ENCODE measurements at places on chromosomes 6 and 20.

GRCh38 chr20:3995749-3996320 lies 19.5 kb downstream of the RNF24 start:
- H3K27me3 ChIP-seq, result no peaks in the 10 kb centered on the region
- peaks cover 30% of the 10 kb centered on the region for H3K4me1 ChIP-seq
- H3K36me3 ChIP-seq, result peaks cover 21% of the 10 kb centered on the region
- DNase-seq, result no peak

DNA sequence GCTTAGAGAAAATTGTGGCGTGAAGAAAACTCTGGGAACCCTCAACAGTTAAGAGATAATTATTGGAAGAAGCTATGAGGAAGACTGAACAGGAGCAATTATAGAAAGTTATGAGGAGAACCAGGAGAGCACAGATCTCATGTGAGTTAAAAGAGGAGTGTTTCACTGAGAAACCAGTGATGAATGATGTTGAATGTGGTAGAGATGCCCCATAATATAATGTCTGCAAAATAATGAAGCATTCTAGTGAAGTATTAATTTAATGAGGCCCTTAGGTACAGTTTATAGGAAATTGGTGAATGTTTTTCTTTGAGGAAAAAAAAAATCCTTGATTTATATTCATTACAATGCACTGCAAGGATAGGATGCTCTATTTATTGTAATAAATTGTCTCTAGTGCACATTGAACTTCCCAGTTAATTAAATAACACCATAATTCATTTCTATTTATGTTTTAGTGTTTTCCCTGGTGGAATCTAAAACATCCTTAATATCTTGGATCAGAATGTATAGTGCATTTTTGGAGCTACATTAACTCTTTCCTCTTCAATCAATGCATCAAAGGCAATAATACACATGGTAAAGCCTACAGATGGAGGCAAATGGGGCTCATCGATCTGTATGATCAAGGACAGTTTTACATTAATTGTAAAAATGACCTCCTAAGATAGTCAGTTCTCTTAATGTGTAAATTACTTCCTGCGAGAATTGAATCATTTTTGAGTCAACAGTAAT lies 91.4 kb upstream of the EYS start:
- no peak for DNase-seq
- H3K27ac ChIP-seq, result no peak overlapping the region
- H3K4me1 ChIP-seq, result no peaks in the 10 kb centered on the region

- no peak for DNase-seq
- no peak overlapping the region for H3K4me3 ChIP-seq
- H3K4me1 ChIP-seq, result no peaks in the 10 kb centered on the region
- no peak overlapping the region for H3K27ac ChIP-seq
Measured at GRCh38 chr6:170235391-170236125, 55.3 kb downstream of the DLL1 start.

- H3K27me3 ChIP-seq, result no peaks in the 10 kb centered on the region
- no peak overlapping the region for H3K27ac ChIP-seq
Measured at GRCh38 chr6:143936778-143937667, 71.0 kb downstream of the PLAGL1 start.

DNA sequence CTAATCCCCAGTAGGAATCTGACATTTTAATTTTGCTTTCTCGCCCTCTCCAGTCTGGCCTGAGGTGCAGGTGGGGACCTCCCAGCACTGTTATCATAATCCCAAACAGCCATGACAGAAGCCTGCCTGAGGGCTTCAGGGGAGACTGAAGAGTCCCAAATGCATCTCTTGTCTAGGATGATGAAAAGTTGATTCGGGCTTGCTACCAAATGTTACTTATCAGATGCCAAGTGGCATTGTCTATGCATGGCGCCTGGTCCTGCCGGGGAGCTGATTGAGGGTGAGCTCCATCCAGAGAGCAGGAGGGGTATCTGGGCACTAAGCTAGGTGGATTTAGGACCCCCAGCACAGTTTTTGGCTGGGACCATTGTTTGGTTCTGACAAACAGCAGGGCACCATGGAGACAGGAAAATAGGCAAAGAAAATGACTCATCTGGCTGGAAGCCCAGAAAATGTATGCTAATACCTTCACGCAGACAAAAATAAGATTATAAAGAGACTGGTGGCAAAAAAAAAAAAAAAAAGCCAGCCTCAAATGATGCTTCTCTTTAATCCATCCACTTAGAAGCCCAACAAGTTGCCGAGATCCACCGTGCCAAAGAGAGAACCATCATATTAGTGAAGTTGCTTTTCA lies 513.7 kb upstream of the SULF2 start:
- H3K36me3 ChIP-seq, result no peaks in the 10 kb centered on the region
- no peak for DNase-seq
- no peak overlapping the region for H3K4me3 ChIP-seq
- no peak overlapping the region for H3K27ac ChIP-seq

GRCh38 chr6:4162370-4162769 lies 27.0 kb upstream of the ECI2 start:
- no peak overlapping the region for H3K4me3 ChIP-seq
- no peak overlapping the region for H3K27ac ChIP-seq
- DNase-seq, result no peak
- H3K36me3 ChIP-seq, result no peaks in the 10 kb centered on the region
- no peaks in the 10 kb centered on the region for H3K27me3 ChIP-seq
- no peaks in the 10 kb centered on the region for H3K4me1 ChIP-seq

- H3K36me3 ChIP-seq, result no peaks in the 10 kb centered on the region
- H3K4me1 ChIP-seq, result no peaks in the 10 kb centered on the region
- H3K4me3 ChIP-seq, result no peak overlapping the region
- H3K27me3 ChIP-seq, result no peaks in the 10 kb centered on the region
- DNase-seq, result no peak
Measured at GRCh38 chr6:101281266-101281665, 112.2 kb upstream of the GRIK2 start.

DNA sequence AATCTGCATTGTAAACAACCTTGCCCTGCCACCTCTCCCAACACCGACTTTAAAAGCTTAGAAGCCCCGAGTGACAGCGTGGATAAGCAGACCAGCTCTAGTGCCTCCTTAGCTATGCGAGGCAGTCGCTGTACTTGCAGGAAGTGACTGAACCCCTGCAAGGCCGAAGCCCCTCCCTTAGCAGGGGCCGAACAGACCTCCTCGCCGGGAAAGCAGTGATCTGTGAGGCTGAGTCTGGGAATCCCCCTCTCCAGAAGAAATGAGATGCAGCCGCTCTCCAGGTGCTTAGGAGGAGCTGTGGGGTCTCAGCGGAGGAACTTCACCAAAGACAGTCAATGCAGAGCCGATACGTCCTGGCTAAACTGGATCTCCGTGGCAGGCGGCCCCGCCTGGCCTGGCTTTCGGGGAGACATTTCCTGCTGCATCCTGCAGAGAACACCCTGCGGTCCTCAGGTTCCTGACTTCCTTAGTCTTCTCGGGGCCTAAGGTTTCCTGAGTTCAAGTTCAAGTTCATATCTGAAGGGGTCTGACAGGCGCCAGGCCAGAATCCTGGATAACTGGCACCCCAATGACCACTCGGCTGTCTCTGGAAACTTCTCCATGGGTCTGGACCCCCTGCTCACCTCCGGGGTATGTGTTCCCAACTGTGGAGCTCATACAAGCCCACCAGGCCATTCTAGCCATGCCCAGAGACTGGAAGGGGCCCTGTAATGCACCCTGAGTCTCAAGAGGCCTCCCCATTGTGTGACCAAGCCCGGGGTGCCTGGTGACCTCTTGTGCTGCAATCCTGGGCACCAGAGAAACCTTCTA lies 20.4 kb upstream of the FRMD1 start:
- peaks cover 12% of the 10 kb centered on the region for H3K27me3 ChIP-seq
- H3K36me3 ChIP-seq, result no peaks in the 10 kb centered on the region
- H3K4me3 ChIP-seq, result no peak overlapping the region
- no peaks in the 10 kb centered on the region for H3K4me1 ChIP-seq
- no peak overlapping the region for H3K27ac ChIP-seq

GRCh38 chr6:148445620-148446019 lies 103.0 kb downstream of the SASH1 start:
- H3K4me1 ChIP-seq, result peaks cover 6% of the 10 kb centered on the region
- no peak for DNase-seq
- no peaks in the 10 kb centered on the region for H3K36me3 ChIP-seq
- H3K27me3 ChIP-seq, result no peaks in the 10 kb centered on the region

GRCh38 chr6:47203938-47204611 lies 105.6 kb downstream of the TNFRSF21 start:
- no peaks in the 10 kb centered on the region for H3K27me3 ChIP-seq
- no peaks in the 10 kb centered on the region for H3K36me3 ChIP-seq
- H3K4me3 ChIP-seq, result no peak overlapping the region
- peaks cover 5% of the 10 kb centered on the region for H3K4me1 ChIP-seq
- DNase-seq, result no peak
- no peak overlapping the region for H3K27ac ChIP-seq

- peaks cover 10% of the 10 kb centered on the region for H3K36me3 ChIP-seq
- peaks cover 22% of the 10 kb centered on the region for H3K4me1 ChIP-seq
- no peaks in the 10 kb centered on the region for H3K27me3 ChIP-seq
- no peak overlapping the region for H3K4me3 ChIP-seq
- no peak for DNase-seq
Measured at GRCh38 chr20:44518248-44518647, 3.6 kb downstream of the SERINC3 start.

GRCh38 chr6:90650041-90650940 lies 63.4 kb upstream of the MAP3K7 start:
- DNase-seq, result no peak
- H3K4me1 ChIP-seq, result no peaks in the 10 kb centered on the region
- no peak overlapping the region for H3K4me3 ChIP-seq
- H3K27ac ChIP-seq, result no peak overlapping the region

DNA sequence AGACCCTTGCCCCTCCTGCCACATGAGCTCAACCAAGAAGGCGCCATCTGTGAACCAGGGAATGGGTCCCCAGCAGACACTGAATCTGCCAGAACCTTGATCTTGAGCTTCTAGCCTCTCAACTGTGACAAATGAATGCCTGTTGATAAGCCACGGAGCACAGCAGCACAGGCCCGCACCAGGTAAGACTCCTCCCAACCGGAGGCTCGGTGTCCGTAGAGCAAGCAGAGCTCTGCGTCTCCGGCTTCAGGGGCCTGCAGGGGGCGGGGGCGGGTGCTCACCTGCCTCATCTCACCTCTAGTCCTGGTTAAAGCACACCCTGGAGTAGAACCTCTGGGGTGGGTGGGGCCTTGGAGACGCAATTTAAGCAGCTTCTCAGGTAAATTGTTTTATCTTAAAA lies 122.7 kb downstream of the SMOC2 start:
- H3K4me1 ChIP-seq, result no peaks in the 10 kb centered on the region
- no peak for DNase-seq

GRCh38 chr6:12485226-12485764 lies 195.1 kb downstream of the EDN1 start:
- no peaks in the 10 kb centered on the region for H3K27me3 ChIP-seq
- no peaks in the 10 kb centered on the region for H3K36me3 ChIP-seq
- H3K4me3 ChIP-seq, result no peak overlapping the region
- no peak for DNase-seq

DNA sequence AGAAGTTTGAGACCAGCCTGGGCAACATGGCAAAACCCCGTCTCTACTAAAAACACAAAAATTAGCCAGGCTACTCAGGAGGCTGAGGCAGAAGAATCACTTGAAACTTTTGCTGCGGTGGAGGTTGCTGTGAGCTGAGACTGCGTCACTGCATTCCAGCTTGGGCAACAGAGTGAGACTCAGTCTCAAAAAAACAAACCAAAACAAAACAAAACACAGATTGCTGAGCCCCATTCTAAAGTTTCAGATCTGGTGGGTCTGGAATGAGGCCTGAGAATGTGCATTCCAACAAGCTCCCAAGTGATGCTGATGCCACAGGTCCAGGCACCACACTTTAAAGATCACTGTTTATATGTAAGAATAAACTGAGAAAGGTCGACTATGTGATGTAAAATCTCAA lies 24.9 kb upstream of the TMEM14A start:
- H3K27ac ChIP-seq, result no peak overlapping the region
- H3K4me1 ChIP-seq, result peaks cover 3% of the 10 kb centered on the region
- H3K27me3 ChIP-seq, result no peaks in the 10 kb centered on the region
- DNase-seq, result no peak
- H3K4me3 ChIP-seq, result no peak overlapping the region

GRCh38 chr20:48530957-48531356 lies 296.8 kb downstream of the PREX1 start:
- no peak overlapping the region for H3K27ac ChIP-seq
- no peak overlapping the region for H3K4me3 ChIP-seq
- H3K27me3 ChIP-seq, result no peaks in the 10 kb centered on the region
- no peaks in the 10 kb centered on the region for H3K4me1 ChIP-seq
- DNase-seq, result no peak

GRCh38 chr6:37531026-37531425 lies 31.3 kb upstream of the CCDC167 start:
- no peak overlapping the region for H3K27ac ChIP-seq
- H3K4me1 ChIP-seq, result no peaks in the 10 kb centered on the region
- no peak overlapping the region for H3K4me3 ChIP-seq
- H3K27me3 ChIP-seq, result peaks cover 17% of the 10 kb centered on the region
- H3K36me3 ChIP-seq, result no peaks in the 10 kb centered on the region

DNA sequence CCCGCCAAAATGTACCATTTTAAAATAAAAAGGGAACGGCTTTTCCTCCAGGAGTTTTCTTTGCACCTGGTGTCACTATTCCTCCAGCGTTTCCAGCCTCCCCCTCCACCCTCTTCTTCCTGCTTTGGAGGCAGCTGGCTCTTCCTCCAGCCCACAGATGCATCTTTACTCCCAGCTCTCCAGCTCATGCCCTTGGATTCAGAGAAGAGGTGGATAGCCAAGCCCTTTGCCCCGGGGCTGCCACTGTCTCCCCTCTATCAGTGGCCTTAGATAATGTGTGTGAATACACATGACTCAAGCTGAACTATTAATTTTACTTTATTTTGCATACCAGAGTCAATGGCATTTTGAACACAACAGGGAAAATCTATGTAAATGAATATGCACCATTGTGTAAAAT lies 15.3 kb upstream of the CDH4 start:
- no peaks in the 10 kb centered on the region for H3K4me1 ChIP-seq
- no peaks in the 10 kb centered on the region for H3K36me3 ChIP-seq
- no peak overlapping the region for H3K4me3 ChIP-seq
- no peak for DNase-seq
- no peak overlapping the region for H3K27ac ChIP-seq

DNA sequence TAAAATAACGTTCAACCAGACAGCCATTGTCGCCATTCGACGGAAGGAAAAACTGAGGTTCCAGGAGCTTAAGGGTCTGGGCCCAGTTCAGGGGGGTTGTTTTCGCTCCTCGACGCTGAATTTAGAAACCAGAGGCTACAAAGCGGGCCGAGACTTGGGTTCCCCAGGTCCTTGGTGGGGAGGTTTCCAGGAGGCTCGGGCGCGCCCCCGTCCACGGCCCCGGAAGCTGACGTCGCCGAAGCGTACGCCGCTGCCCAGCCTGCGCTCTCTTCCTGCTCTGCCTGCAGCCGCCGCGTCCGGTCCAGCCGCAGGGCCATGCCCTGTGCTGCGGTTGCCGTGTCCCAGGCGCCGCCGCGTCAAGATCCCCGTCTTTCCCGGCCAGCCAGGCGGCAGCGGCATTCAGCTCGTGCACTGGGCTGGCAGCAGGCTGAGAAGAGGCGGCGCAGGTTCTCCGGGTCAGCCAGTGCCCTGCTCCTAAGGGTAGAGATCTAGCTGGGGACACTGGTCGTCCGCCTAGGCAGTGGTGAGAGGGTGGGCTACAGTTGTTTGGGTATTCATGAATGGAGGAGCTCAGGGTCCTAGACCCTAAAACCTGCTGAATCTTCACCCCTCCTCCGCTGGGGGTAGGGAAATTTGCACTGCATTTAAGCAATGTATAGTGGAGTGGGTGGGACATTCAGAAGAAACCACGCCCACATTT lies 901 bp upstream of the TRIM26 start:
- H3K36me3 ChIP-seq, result peaks cover 10% of the 10 kb centered on the region
- H3K4me1 ChIP-seq, result peaks cover 35% of the 10 kb centered on the region
- DNase-seq, result peak; percentile 76
- no peaks in the 10 kb centered on the region for H3K27me3 ChIP-seq

- peaks cover 69% of the 10 kb centered on the region for H3K36me3 ChIP-seq
- H3K27ac ChIP-seq, result peak overlapping the region; percentile 78
- no peaks in the 10 kb centered on the region for H3K27me3 ChIP-seq
- DNase-seq, result no peak
- H3K4me1 ChIP-seq, result peaks cover 41% of the 10 kb centered on the region
Measured at GRCh38 chr20:59031564-59032022, 542 bp downstream of the ATP5F1E start.
